CD8-positive, alpha-beta memory T cell (primary cell): ENCODE measurements at places on chromosomes 4 and X.
A peak's percentile ranks its signal among the peaks of the same experiment; 100 is the strongest.

DNA sequence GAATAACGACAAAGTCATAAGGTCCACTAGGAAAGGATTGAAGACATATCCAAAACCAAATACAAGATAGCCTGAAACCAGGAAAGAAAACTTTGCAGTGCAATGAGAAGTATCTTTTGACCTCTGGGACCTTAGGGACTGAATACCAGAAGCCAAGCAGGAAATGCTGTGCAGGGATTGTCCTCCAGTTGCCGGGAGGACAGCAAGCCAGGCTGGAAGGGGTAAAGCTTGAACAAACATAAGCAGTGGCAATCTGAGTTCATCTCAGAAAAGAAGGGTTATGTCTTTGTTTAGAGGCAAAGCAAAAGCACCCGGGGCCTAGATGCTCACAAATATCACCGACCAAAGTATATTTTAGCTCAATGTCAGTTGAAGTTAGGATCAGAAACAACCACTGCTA lies 55.3 kb upstream of the VCX start:
- DNase-seq = no peak

- no peak for DNase-seq
These were observed 47.6 kb upstream of the UXT start for GRCh38 chrX:47706575-47706974.

DNA sequence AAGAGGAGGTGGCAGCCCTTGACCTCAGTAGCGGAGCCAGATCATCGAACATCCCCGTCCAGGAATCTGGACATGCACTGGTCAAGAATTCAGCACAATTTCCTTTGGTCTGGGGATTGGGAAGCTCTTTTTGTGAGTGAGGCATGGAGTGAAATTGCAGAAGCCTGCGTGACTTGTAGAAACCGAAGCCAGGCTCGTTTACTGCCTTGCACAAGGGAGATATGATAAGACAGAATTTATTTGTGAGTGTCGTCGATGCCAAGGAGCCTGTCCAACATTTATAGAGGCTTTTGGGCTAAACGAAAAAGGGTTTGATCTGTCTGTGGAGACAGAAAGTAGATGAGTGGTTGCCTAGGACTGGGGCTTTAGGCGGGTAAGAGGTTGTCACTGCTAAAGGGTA lies 50.6 kb downstream of the TBL1X start:
- DNase-seq = no peak

- peak; percentile 37 for DNase-seq
These were observed 25.1 kb upstream of the CLDN34 start for GRCh38 chrX:9942086-9942485.

- no peak for DNase-seq
These were observed 12.1 kb upstream of the RUFY3 start for GRCh38 chr4:70709611-70710205.

- DNase-seq = no peak
These were observed 79.5 kb upstream of the FAM9C start for GRCh38 chrX:13123857-13124345.

GRCh38 chrX:69238114-69238886 lies 73.0 kb upstream of the PJA1 start:
- no peak for DNase-seq

DNA sequence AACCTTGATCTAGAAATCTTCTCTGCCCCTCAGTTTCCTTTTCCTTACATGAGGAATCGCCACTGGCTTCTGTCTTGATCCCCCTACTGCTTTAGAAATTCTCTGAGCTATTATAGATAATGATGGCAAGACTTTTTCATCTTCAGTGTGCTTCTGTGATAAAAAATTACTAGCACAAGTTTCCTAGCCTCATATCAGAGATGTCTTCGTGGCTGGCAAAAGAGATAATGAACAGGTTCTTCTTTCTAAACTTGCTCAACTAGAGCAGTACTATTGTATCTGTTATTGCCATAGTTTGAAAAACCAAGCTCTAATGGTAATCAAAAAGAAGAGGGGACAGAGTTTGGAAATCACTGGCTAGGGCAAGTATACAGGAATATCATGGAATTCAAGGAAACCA lies 4.1 kb upstream of the PDGFC start:
- DNase-seq = no peak

GRCh38 chr4:900073-900472 lies 32.0 kb downstream of the GAK start:
- DNase-seq = no peak

DNA sequence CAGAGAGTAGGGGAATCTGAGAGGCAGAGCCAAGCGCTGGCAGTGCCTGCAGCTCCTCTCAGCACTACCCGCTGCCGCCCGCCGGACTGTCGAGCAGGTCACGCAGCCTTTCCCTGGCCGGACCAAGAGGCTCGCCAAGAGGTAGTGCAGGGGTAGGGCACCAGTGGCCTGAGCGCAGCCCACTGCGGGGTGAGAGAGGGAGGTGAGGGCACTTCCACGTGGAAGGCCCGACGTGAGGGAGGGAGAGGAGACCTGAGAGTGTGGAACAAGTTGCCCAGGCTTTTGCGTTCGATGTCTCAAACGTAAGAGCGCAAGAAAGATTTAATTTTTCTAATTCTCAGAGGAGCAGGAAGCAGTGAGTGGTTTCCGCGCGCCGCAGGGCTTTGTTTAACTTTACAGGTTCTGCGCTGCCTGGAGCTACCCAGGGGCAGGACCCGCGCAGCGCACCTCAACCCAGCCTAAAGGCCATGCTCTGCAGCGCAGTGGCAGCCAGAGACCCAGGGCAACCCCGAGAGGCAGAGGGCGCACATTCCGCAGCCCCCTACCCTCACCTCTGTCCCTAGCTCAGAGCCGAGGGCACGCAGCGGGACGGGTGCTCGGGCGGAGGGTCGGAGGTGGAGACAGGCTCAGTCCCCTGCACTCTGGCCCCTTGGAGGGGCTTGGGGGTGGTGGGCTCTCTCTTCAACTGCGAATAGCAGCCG lies 14.9 kb downstream of the ARHGAP36 start:
- DNase-seq = no peak

GRCh38 chr4:85733798-85734197 lies 258.8 kb downstream of the ARHGAP24 start:
- no peak for DNase-seq

- DNase-seq = no peak
These were observed 127.1 kb upstream of the TMEM164 start for GRCh38 chrX:109875831-109876230.

GRCh38 chr4:172124656-172125308 lies 311.6 kb downstream of the GALNTL6 start:
- no peak for DNase-seq

- no peak for DNase-seq
These were observed 15.0 kb upstream of the ARSF start for GRCh38 chrX:3026074-3026815.

GRCh38 chr4:53105313-53105712 lies 243.2 kb downstream of the RASL11B start:
- no peak for DNase-seq

DNA sequence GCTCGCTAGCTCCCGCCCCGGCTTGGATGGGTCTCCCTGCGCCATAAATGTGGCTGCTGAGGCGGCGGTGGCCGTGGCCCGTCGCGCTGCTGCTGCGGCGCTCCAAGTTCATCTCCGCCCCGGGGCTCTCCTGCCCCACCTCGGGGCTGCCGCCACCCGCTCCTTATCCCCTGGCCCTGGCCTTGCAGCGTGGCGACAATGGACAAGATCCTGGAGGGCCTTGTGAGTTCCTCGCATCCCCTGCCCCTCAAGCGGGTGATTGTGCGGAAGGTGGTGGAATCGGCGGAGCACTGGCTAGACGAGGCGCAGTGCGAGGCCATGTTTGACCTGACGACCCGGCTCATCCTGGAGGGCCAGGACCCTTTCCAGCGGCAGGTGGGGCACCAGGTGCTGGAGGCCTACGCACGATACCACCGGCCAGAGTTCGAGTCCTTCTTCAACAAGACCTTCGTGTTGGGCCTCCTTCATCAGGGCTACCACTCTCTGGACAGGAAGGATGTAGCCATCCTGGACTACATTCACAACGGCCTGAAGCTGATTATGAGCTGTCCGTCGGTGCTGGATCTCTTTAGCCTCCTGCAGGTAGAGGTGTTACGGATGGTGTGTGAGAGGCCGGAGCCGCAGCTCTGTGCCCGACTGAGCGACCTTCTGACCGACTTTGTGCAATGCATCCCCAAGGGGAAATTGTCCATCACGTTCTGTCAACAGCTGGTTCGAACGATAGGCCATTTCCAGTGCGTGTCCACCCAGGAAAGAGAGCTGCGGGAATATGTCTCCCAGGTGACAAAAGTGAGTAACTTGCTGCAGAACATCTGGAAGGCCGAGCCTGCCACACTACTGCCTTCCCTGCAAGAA lies 763 bp downstream of the USP38 start:
- no peak for DNase-seq

GRCh38 chrX:70476934-70477733 lies 32.5 kb downstream of the DLG3 start:
- DNase-seq = no peak

- no peak for DNase-seq
These were observed 692.6 kb downstream of the RAB28 start for GRCh38 chr4:12791536-12791935.

DNA sequence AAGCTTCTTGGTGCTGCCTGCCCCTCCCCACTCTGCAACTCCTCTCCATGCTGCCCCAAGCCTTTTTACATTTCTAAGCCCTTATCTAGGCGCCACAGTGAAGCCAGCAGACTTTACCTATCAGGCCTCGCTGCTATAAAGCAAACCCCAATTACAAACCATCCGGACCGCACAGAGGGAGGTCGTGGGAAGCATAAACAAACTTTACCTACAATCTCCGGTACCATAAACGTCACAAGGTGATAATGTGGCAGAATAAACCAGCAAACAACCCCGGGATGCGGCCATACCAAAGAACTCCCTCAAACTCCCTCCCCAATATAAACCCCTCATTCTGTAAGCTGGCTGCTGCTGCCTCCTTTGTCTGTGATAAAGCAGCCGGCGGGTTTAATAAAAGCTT lies 54.0 kb upstream of the ZCCHC13 start:
- no peak for DNase-seq

DNA sequence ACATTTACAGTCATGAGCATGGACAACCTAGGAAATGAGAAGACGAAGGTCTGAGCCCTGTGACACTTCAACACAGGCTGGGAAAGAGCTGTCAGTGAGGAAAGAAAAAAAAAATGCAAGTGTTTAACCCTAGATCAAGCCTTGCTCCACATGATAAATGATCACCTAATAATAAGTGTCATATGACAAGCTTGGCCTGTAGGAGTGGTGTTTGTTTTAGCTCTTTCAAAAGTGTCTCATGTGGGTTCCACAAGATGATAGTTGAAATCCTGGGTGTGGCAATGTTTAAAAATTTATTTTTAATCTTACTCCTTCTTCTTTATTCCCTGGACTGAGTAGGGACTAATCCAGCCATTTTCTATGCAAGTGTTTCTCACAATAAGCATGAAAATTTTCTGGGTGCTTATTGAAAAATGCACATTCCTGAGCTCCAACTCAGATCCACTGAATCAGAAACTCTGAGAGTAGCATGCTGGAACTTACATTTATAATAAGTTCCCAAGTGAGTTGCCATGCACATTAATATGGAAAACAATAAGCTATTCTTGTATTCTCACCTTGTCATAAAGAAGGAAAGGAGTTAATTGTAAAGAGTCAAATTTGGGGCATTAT lies 138.3 kb downstream of the AREG start:
- DNase-seq = no peak

GRCh38 chrX:11193035-11193469 lies 81.9 kb downstream of the HCCS start:
- DNase-seq = no peak

- DNase-seq = no peak
These were observed 23.5 kb downstream of the OTC start for GRCh38 chrX:38375891-38376290.

GRCh38 chr4:41446391-41446790 lies 91.6 kb upstream of the LIMCH1 start:
- no peak for DNase-seq

- DNase-seq = no peak
These were observed 161.0 kb upstream of the ANKRD50 start for GRCh38 chr4:124873361-124874171.
